ENCODE measurements at places on chromosomes 4 and X.

DNA sequence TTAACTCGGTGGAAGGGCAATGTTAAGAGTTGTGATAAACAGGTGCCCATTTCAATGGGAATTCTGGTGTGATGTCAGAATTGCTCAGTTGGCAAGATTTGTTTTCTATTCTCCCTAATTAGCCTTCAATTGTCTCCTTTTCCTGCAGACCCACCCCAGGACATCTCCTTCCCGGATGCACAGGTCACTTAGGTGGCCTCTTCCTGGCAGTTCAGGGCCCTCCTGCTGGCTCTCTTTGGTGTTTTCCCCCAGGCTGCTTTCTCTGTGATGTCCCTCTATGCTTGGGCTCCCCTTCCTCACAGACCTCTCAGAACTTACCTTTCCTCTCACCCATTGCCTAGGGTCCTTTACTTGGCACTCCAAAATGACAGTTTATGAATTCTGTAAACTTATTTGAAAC lies 126.3 kb downstream of the GPAT3 start:
- no peak for DNase-seq

GRCh38 chrX:670645-671044 lies 40.1 kb downstream of the SHOX start:
- no peak for DNase-seq

DNA sequence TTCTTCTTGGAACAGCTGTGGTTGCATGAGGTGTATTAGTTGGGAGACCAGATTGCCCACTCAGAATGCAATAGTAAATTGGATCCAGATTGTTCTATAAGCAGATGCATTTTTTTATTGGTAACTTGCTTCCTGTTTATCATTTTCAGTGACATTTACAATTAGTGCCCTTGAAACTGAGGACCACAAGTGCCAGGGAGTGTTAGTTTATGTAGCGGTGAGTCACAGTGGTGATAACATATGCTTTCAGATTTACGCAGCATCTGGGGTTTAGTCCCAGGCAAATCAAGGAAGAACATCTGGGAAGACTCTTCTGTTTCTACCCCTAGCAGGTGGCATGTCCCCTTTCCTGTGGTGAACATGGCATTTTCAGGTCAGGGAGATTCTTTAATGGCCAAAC lies 24.1 kb downstream of the FRMPD4 start:
- no peak for DNase-seq

- DNase-seq, result no peak
Measured at GRCh38 chrX:130066975-130067615, 43.2 kb downstream of the ELF4 start.

DNA sequence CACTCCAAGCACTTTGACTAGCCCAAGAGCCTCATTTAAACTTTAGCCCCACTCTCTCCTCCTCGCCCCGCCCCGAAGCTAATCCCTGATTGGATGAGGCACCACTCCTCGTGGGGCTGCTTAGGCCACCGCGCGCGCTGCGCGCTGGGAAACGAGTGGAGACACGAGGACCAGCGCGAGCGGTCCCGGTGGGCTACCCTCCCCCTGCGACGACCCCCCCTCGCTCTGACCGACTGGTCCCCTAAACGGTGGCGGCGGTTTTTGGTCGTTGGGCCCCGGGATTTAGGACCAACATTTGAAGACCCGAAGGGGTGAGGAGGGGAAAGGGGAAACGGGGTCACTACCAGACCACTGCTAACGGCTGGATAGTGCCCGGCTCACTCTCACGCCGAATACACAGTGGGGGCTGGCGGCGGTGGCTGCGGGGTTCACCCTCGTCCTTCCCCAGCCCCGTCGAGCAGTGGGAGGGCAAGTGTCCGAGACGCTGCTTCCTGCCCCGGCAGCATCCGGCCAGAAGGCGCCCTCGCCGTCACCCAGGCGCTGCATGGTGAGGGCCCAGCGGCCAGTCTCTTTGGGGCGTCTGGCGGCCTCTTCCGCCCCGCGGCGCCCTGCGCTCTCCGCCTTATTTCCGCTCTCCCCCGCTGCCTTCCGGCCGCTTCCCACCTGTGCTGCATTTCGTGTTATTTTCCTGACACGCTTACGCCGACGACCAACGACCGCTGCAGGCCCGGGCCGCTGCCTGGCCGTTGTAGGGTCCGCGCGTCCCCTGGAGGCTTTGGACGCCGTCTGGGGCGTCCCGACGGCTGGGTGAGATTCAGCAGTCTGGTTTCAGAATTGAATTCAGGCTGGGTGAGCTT lies at the start of gene RBM46:
Gene RBM46, plus strand, starts transcription at position 147 of the 857 bp plus-strand sequence. CDS start 15,481 bp downstream, outside the sequence.
- no peak for DNase-seq

DNA sequence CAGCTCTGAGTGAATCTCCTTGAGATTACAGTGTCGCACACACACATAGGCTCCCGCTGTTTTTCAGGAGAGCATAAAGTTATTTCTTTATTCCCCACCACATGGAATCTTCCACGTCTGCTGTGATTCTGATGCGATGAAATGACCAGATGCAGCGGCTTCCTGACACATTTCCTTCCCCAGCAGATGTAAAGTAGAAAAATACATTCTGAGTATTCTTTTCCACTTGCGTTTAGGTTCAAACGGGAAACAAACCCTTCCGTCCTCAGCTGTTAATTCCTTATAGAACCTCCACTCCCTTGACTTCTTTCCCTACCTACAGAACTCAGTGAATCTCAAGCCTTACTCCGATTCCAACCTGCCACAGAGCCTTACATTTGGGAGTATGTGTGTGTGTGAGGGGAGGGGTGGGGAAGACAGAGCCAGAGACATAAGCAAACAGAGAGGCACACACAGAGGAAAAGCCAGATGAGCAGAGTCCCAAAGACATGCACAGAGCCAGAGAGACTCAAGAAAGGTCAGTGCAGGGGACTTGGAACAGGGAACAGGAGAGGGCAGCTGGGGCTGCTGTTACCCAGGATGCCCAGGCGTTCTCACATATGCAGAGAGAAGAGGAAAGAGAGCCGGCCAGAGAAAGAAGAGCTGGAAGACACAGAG lies 47.3 kb downstream of the SETD7 start:
- DNase-seq, result no peak

DNA sequence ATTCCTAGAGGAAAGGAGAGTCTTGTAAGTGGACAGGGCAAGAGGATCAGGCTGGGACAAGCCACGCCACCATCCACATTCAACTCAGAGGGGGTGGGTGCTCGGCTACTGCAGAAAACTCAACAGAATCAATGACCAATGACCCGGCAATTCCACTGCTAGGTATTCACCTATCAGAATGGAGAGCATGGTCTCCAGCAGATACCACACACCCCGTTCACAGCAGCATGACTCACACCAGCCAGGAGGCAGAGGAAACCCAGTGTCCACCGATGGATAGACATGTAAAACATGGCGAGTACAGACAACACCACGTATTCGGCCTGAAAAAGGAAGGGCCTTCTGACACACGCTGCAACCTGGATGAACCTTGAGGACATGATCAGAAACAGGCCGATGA lies 175.9 kb downstream of the AFAP1 start:
- no peak for DNase-seq

Data from stimulated activated CD4-positive, alpha-beta T cell treated with anti-CD3 and anti-CD28 coated beads, Interleukin-1b, Interleukin-23, amount 100 ng/mL, for 1 hour (primary cell).